ENCODE measurements at places on chromosomes 7 and 10. TPM values are rescaled to one million over a fixed set of nuclear protein-coding genes. Genes with fewer than 3 reads are reported as not detected.

The SOSTDC1 gene
- not detected for total RNA-seq

The SPRN gene
- total RNA-seq, result 0.12 TPM

DNA sequence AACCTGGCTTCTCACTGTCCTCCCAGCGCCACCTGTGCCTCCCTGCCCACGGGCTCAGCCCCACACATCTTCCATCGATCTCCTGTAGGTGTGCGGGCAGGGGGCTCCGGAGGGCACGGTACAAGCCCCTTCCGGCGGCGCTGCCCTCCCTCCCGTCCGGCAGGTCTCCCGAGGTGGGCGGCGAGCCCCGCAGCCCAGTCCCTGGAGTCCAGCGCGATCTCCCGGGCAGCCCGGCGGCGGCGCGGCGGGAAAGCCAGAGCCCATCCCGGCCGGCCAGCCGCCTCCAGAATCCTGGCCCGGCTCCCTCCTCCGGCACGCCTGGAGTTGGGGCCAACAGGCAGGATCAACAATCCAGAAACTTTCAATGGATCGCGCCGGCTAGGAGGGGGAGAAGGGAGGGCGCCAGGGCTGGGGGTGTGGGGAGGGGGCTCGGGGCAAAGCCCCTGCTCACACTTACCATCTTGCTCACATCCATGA lies 100.1 kb downstream of the HIP1 start:
- DNase-seq, result no peak

DNA sequence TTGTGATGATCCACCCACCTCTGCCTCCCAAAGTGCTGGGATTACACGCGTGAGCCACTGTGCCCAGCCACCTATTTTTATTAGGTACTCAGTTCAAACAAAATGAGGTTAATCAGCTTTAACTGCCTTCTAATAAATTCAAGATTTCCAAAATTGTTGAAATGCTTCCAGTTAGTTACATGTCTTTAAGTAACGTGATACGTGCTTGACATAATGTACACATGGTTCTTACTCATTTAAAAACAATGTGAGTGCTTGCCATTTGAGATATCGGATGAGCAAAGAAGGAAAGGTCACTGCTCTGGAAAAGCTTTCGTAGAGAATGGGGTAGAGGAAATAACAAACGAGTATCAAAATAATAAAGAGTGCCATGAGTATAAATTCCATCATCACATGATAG lies 83.6 kb downstream of the KMT2E start:
- DNase-seq, result no peak

GRCh38 chr10:116721547-116722392 lies 20.6 kb downstream of the HSPA12A start:
- DNase-seq, result peak; percentile 61
